ENCODE measurements at places on chromosomes 16 and 17.

DNA sequence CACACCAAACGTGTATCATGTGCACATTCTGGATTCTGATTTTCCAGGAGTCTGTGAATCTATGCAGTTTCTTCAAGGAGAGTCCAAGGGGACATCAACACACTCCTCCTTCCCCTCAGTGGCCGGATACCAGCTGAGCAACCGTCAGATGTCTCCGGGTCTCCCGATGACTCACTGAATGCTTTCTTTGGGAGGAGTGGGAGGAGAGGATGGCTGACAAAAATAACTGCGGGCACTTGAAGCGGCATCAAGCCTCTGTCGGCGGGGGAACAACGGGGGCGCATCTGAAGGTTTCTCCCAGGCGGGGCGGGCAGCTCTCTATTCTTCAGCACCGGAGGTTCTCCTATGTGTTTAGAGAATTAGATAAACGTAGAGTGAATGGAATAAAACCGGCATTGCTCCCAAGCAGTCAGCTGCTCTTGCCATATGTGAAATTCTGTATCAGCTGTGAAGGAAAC, 24.6 kb upstream of the LRRC75A start:
- H3K4me1 ChIP-seq: peaks cover 8% of the 10 kb centered on the region
- no peak overlapping the region for H3K27ac ChIP-seq
- no peaks in the 10 kb centered on the region for H3K36me3 ChIP-seq
- peaks cover 28% of the 10 kb centered on the region for H3K27me3 ChIP-seq
- no peak for DNase-seq

DNA sequence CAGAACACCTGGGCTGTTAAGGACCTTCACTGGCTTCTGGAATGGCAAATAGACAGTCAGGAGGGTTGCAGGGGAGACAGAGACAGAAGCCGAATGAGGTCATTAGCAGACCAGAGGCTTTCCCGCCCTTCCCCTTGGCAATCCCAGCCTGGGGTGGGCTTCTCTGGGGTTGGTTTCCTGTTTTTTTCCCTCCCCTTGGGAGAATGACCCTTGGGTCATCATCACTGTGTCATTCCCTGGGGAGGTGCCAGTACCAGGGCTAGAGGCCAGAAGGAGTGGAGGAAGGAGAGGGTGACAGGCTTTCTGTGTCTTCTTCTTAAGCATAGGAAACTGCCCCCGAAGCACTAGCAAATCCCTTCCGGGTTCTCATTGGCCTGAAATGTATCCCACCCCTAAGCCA, 42.9 kb upstream of the IL21R start:
- peaks cover 4% of the 10 kb centered on the region for H3K4me1 ChIP-seq
- H3K4me3 ChIP-seq: no peak overlapping the region
- H3K36me3 ChIP-seq: peaks cover 94% of the 10 kb centered on the region
- H3K27me3 ChIP-seq: no peaks in the 10 kb centered on the region
- H3K27ac ChIP-seq: no peak overlapping the region
- no peak for DNase-seq

DNA sequence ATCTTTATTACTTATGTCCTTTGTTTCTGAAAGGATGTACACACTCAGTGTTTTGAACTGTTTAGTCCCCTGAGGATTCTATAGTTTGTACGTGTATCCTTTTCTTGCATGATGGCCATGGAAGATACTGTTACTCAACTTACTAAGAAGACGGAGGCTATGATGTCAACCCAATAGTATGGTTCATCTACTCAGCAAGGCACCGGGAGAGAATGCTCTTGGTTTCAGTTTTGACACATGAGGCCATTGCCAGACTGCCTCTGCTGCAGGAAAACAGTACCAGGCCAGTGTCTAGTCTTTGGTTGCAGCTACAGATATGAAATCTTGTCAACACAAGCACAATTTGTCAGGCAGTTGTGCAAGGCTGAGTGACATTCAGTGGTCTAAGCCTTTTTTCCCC, 134.5 kb downstream of the MRTFB start:
- no peak for DNase-seq
- H3K27me3 ChIP-seq: no peaks in the 10 kb centered on the region
- H3K27ac ChIP-seq: no peak overlapping the region
- no peaks in the 10 kb centered on the region for H3K4me1 ChIP-seq
- H3K4me3 ChIP-seq: no peak overlapping the region

DNA sequence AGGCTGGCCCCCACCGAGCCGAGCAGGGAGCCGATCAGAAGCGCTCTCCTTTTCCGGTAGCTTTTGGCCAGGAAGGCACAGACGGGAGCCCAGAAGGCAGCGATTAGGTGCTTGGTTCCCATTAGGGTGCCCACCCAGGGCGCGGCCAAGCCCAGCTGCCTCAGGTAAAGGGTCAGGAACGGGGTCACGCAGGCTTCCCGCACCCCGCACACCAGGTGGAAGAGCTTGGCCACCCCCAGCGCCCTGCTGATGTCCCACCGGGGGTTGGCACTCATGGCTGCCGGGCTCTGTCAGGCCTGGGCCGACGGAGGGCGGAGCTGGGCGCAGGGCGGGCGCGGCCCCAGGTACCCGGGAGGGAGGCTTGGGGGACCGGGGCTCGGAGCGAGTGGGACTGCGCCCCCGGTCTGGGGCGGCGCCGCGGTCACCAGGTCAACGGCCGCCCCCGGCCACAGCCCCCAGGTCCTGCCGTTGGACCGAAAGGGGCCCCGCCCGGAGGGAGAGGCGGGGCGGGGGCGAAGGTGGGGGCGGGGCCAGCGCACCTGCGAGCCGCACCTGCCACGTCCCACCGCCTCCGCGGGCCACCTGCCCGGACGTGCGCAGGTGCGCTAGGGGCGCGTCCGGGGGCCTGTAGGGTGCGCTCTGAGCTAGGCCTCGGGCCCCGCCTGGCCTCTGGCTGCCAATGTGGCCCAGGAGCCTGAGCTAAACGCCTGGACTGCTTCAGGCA, at the start of gene MFSD6L:
Gene MFSD6L (minus strand): TSS at position 520 of the 724 bp plus-strand sequence. CDS start 245 bp downstream, at position 275.
- no peak within 1 kb of the TSS for H3K27ac ChIP-seq
- no peaks in the 10 kb centered on the region for H3K27me3 ChIP-seq
- DNase-seq: peak; percentile 67
- no peak within 1 kb of the TSS for H3K4me3 ChIP-seq
- no peaks in the 10 kb centered on the region for H3K36me3 ChIP-seq
- H3K4me1 ChIP-seq: no peaks in the 10 kb centered on the region

GRCh38 chr16:4723071-4723767, 10.9 kb downstream of the ANKS3 start:
- no peak for DNase-seq
- no peaks in the 10 kb centered on the region for H3K27me3 ChIP-seq
- H3K4me1 ChIP-seq: peaks cover 9% of the 10 kb centered on the region
- peaks cover 2% of the 10 kb centered on the region for H3K36me3 ChIP-seq
- no peak overlapping the region for H3K4me3 ChIP-seq

DNA sequence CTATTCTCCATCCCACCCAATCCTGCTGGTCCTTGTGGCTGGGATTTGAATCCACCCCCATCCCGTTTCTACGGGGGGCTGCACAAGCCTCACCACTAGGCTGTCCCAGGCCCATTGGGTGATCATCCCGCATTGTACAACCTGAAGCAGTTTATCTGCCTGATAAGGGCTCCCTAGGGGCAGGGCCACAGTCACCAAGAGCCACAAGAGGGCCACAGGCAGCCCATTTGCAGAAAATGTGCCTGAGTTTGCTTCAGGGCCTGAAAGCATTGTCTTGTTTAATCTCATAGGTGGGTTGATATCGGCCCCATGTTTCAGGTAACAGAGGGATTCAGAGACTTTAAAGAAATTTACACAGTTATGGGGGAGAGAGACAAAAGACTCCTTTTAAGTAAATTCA, 245.0 kb downstream of the CPPED1 start:
- no peak overlapping the region for H3K4me3 ChIP-seq
- DNase-seq: no peak
- H3K4me1 ChIP-seq: peaks cover 9% of the 10 kb centered on the region
